ENCODE measurements at places on chromosomes 2 and 18.

DNA sequence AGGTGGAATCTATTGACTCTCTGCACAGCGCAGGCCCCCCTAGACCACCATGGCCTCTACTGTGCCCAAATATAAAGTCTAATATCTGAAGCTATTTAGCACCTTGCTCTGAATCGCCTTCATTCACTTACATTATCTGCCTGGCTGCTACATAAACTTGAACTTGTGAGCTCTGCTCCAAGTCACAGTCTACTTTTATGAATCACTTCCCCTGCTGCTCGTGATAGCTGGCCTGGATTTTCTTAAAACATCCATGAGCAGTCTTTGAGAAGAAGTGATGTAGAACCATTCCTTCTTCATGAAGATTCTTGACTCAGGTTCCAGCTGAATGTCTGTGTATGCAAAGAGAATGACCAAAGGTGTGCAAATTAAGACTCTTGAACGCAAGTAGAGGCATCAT is 359.5 kb downstream of the RND3 start:
- no peaks in the 10 kb centered on the region for H3K27me3 ChIP-seq
- H3K36me3 ChIP-seq, result no peaks in the 10 kb centered on the region
- DNase-seq, result no peak
- H3K4me3 ChIP-seq, result no peak overlapping the region

GRCh38 chr18:74457043-74457724 is at the start of gene DIPK1C:
Gene DIPK1C, minus strand, starts transcription at chr18:74457308. Its CDS starts 49 bp downstream, at chr18:74457259.
- H3K36me3 ChIP-seq, result no peaks in the 10 kb centered on the region
- no peak within 1 kb of the TSS for H3K27ac ChIP-seq
- peaks cover 9% of the 10 kb centered on the region for H3K4me1 ChIP-seq
- peaks cover 2% of the 10 kb centered on the region for H3K27me3 ChIP-seq
- H3K4me3 ChIP-seq, result peak within 1 kb of the TSS; percentile 51

- H3K27ac ChIP-seq, result no peak overlapping the region
- DNase-seq, result no peak
- H3K4me1 ChIP-seq, result no peaks in the 10 kb centered on the region
- no peaks in the 10 kb centered on the region for H3K36me3 ChIP-seq
- no peaks in the 10 kb centered on the region for H3K27me3 ChIP-seq
Measured at GRCh38 chr2:118320196-118320595, 231.9 kb downstream of the INSIG2 start.

DNA sequence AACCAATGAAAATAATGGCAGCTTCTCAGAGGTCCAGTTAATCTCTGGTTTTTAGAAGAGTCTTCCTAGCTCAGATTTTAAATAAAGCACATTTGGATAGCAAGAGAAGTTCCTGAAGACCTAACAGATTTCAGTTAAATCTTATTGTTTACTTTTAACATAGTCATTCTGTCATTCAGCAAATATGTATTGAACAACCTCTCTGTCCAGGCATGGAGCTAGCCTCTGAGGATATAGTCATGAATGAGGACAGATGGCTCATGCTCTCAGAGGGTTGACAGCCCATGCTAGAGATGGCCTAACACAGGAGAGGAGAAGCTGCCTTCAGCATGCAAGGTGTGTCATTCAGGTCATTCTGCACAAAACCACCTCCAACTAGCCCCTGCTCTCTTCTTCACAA is 6.2 kb downstream of the CCBE1 start:
- H3K36me3 ChIP-seq, result no peaks in the 10 kb centered on the region
- H3K4me3 ChIP-seq, result no peak overlapping the region
- peaks cover under 1% of the 10 kb centered on the region for H3K27me3 ChIP-seq
- no peak for DNase-seq

DNA sequence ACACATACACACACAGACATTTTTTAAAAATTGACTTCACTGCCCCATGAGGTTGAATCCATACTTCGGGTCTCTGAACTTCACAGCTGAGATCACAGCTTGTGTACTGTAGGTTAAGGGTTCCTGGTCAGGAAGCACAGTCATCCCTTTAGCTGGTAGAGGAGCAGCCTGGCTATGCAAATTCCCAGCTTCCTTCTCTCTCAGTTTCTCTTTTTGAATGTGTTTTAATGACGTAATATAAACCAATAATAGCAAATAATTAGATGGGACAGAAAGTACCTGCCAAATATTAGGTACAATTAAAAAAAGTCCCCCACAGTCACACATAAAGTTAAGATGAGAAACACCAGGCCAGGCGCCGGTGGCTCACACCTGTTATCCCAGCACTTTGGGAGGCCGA is 178.7 kb downstream of the ZNF385B start:
- H3K27me3 ChIP-seq, result no peaks in the 10 kb centered on the region
- DNase-seq, result no peak
- no peaks in the 10 kb centered on the region for H3K4me1 ChIP-seq
- H3K27ac ChIP-seq, result no peak overlapping the region
- no peak overlapping the region for H3K4me3 ChIP-seq

DNA sequence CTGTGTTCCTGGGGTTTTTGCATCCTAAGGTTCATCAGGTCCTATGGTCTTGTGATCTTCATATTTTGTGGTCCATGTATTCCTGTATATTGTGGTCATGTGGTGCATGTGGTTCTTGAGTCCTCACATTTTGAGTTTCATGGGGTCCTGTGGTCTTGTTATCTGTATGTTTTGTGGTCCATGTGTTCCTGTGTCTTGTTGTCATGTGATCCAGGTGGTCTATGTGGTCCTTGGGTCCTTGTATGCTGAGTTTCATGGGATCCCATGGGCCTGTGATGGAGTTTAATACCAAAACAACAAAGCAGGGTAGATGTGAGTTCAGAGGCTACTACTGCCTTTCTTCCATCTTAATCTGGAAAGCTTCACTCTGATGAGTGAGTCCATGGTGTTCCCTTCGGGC is 166.4 kb downstream of the TMEM18 start:
- H3K27me3 ChIP-seq, result no peaks in the 10 kb centered on the region
- no peak overlapping the region for H3K27ac ChIP-seq
- no peaks in the 10 kb centered on the region for H3K4me1 ChIP-seq

- no peak overlapping the region for H3K27ac ChIP-seq
- DNase-seq, result no peak
- no peaks in the 10 kb centered on the region for H3K36me3 ChIP-seq
- no peaks in the 10 kb centered on the region for H3K27me3 ChIP-seq
- no peaks in the 10 kb centered on the region for H3K4me1 ChIP-seq
Measured at GRCh38 chr2:26471766-26472706, 5.9 kb downstream of the OTOF start.

- H3K27me3 ChIP-seq, result no peaks in the 10 kb centered on the region
- no peak for DNase-seq
- peaks cover 19% of the 10 kb centered on the region for H3K36me3 ChIP-seq
- no peak overlapping the region for H3K27ac ChIP-seq
- H3K4me3 ChIP-seq, result no peak overlapping the region
- peaks cover 4% of the 10 kb centered on the region for H3K4me1 ChIP-seq
Measured at GRCh38 chr2:24832521-24832920, 39.3 kb downstream of the CENPO start.

DNA sequence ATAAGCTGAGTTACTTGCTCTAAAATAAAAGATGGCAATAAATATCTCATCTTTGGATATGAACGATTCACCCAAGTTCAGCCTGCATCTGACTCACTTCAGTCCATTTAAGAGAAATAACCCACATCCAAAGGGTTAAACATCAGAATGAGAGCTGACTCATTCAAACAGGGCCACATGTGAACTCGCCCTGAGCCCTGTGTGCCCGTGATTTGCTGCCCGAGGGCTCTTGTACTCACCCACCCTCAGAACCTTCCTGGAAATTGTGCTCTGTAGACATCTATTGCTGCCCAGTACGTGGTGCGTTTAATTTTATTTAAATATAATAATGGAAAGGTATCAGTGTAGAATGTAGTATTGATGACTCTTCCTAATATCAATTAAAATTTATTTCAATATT is 66.9 kb upstream of the RBM44 start:
- H3K27me3 ChIP-seq, result no peaks in the 10 kb centered on the region
- DNase-seq, result no peak
- peak overlapping the region; percentile 18 for H3K27ac ChIP-seq
- H3K36me3 ChIP-seq, result peaks cover 24% of the 10 kb centered on the region
- no peak overlapping the region for H3K4me3 ChIP-seq

- H3K36me3 ChIP-seq, result no peaks in the 10 kb centered on the region
- no peak overlapping the region for H3K27ac ChIP-seq
- no peak overlapping the region for H3K4me3 ChIP-seq
- DNase-seq, result no peak
- H3K4me1 ChIP-seq, result no peaks in the 10 kb centered on the region
Measured at GRCh38 chr2:45754131-45755010, 102.9 kb downstream of the PRKCE start.

- no peaks in the 10 kb centered on the region for H3K4me1 ChIP-seq
- DNase-seq, result no peak
- no peaks in the 10 kb centered on the region for H3K36me3 ChIP-seq
Measured at GRCh38 chr18:22088029-22088428, 81.4 kb upstream of the GATA6 start.

Measured in T-cell (primary cell).